ENCODE measurements at places on chromosomes 4 and X.

- DNase-seq = no peak
These were observed 679.1 kb downstream of the TRIML1 start for GRCh38 chr4:188818300-188818699.

- no peak for DNase-seq
These were observed 494 bp downstream of the SPOCK3 start for GRCh38 chr4:167233685-167234315.

- no peak for DNase-seq
These were observed 96.0 kb upstream of the ATOH1 start for GRCh38 chr4:93732509-93732908.

GRCh38 chr4:101711590-101712260, 78.8 kb upstream of the BANK1 start:
- DNase-seq = no peak

DNA sequence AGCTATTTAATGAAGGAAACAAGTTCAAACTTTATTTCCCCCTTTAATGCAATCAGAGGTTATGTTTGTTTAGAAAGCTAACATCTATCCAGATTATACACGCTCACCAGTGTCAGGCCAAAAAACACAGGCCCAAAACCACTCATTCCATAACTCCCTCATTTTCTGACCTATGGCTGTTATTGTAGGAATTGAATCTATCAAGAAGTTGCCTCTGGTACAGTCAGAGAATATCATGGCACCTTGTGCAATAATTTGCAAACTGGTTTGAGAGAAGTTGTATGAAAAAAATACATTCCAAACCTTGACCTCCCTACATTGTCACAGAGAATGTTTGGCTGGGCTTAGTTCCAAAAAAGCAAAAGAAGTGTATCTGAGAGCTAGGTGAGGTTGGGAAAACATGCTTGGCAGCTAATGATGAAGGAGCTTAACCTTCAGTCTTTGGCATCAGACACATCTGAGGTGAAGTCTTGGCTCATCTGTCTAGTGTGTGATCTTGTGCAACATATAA, 591.0 kb downstream of the ANKRD50 start:
- no peak for DNase-seq

DNA sequence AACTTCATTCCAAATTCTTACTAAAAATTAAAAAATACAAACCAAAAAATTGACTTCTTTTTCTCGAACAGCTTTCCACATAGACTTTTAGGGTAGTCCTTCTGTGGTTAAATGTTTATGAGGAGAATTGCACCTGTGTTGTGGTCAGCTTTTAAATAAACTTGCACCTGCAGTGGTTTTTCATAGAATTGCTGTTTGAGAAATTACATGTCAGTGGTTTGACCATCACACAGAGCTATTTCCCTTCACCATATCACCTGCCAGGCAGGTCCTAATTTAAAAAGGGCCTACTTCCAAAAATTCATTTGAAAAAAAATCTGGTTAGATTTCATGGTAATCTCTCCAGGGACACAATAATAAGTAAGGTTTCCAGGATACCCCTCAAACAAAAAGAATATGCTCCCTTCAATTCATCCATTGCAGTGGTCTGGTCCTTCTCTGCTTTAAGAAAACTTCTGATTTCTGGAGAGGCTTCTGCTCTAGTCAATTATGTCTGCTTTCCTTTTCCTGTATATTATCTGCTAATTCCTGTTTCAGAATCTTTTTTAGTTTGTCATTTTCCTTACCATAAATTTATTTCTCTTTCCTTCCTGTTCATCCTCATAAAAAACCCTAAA, 9.8 kb upstream of the UTP3 start:
- DNase-seq = no peak

- DNase-seq = no peak
These were observed 141.1 kb downstream of the QDPR start for GRCh38 chr4:17370818-17371217.

DNA sequence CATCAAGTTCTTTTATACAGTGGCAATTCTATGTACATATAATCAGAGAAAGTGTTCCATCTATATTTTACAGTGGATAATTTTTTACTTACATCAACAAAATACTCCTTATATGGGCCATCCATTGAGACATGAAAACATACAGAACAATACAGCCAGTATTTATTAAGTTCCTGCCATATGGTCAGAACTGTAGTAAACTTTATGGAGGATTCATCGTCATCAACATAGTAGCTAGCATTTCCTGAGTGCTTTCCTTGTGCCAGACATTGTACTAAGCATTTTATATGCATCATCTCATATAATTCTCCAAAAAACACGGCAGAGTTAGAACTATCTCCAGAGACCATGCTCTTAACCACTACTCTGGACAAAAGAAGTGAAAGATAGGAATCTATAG, 170.1 kb downstream of the CEP135 start:
- no peak for DNase-seq

DNA sequence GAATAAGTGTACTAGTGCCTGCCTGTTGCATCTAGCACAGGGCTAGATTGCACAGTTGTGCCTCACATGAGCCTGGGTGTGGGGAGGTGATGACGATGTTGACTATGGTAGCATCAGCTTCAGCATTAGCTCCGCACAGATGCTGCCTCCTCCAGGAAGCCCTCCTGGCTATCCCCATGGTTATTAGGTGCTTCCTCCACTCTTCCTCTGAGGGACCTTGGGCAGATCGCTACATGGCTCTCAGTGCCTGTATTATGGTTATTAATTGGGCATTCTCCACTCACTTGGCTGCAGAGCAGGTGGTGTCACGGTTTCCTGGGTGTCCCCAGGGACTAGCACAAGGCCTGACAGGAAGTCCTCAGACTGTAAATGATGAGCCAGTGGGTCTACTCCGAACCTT, 325.6 kb downstream of the ARHGAP10 start:
- DNase-seq = no peak

GRCh38 chr4:70640192-70640591, 11.6 kb downstream of the ENAM start:
- DNase-seq = no peak

All from GOT3 (cell line).